Brain (organoid and tissue), 16 donors: ENCODE measurements at places on chromosomes 6 and 20.
A peak's percentile ranks its signal among the peaks of the same experiment; 100 is the strongest.

- DNase-seq: no peak
These were observed 35.8 kb upstream of the TMEM14A start for GRCh38 chr6:52635049-52635577.

DNA sequence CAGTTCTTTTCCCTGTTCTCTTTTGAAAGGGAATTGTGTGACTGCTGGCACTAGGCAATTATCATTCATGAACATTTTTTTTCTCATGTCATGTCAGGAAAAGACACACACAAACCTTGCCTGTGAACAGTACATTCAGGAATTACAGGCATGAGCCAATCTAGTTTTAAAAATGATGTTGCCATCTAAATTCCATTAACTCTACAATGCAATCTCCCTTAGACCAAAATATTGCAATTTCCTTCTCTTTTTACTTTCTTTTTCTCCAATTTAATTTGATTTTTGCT lies 127.5 kb upstream of the STMND1 start:
- peak; percentile 4 for DNase-seq

- no peak for DNase-seq
These were observed 654.8 kb downstream of the UTRN start for GRCh38 chr6:144939921-144940320.

DNA sequence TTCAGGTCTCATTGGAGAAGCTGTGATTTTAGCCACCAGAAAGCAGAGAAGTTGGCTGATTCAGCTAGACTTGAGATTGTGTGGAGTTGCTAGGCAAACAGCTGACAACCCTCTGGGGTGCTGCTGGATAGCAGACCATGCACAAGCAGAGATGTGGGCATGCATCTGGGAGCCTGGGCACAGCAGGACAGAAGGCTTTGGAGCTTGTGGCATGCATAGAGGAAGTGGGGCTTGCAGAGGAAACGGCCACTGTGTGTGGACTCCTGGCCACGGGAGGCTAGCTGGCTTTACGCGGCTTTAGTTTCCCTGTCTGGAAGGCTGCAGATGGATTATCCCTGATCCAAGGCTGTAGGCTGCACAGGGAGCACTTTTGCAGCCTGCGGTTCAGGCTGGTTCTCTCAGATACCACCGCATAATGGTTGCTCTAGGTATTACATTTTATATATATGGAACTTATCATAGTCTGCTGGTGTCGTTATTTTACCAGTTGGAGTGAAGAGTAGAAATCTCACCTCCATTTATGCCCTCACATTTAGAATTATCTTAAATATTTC lies 10.4 kb downstream of the ZNF831 start:
- no peak for DNase-seq

DNA sequence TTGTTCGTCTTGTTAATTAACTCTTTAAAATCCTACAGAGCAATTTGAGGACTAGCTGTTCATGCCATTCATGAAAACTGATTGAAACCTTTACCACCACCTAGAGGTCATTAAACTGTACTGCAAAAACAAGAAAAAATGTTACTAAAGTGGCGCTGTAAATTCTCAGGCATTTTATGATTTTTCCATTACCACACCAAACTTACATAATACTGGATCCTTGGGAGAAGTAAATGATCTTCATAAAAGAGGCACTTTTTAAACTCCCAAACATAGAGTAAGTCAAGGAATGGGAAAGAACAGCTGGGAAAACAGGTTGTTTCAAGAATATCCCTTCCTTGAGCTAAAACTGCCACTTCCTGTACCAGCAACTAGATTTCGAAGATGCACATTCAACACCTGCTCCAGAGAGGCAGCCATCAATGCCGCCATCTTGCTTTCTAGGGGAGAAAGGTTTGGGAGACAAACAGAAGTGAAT lies 54.3 kb downstream of the MYLIP start:
- DNase-seq: peak; percentile 59

DNA sequence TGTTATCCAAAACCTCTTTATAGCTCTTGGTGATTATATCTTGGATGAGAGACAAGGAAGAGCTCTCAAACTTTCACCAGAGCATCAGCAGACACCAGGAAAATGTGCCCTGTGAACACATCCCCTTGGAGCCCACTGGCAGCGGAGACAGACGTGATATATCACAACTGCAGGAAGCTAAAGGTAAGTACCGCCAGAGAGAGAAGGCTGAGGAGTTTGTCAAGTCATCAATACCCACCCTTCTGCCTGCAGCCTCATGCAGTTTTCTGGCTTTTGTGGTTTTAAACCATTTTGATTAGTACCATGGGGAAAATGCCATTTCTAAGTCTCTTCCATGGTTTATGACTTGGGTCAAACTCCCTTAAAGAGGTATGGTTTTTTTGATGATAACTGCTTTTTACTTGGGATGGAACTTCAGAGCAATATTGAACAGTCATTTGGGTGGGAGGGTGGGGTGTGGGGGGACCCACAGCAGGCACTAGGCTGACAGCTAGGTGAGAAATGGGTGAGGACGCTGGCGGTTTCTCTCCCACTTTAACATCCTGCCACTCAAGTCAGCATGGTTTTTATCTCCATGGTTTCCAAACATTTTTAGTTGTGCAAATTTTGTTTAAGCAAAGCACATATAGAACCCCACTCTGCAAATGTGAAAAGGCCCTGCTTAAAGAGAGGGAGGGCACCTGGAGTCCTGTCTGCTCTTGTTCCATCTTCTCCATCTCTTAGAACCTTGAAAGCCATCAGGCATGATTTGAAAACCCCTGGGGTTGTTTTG lies 108.4 kb downstream of the SCML4 start:
- DNase-seq: no peak

- DNase-seq: no peak
These were observed 72.0 kb downstream of the OPRM1 start for GRCh38 chr6:154111025-154111424.

DNA sequence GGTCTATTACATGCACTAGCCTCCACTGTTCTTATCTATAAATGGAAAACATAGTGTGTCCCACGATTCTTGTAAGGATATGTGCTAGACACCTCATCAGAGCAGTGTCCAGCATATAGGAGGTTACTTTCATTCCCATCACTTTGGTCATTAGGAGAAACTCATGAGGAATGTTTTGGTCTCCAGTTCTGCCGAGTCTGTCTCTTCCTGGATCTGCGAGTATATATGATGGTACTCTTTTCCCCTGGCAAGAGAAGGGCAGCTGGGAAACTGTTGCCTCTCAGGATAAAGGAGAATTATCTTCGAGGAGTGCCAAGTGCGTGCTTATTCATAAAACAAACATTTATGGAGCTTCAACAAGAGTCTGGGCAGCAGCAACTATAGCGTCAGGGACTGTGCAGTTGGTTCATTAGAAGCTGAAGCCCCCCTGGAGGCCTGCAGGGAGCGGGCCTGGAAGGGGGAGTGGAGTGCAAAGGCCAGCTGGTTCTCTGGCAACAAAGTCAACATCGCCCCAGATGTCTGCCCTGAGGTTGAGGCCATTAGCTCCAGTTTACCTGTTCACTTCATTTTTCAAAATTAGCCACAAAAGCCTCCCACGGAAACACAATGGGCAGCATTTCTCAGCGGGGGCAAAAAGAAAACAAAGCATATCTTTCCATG lies 811.9 kb downstream of the MAFB start:
- peak; percentile 14 for DNase-seq

DNA sequence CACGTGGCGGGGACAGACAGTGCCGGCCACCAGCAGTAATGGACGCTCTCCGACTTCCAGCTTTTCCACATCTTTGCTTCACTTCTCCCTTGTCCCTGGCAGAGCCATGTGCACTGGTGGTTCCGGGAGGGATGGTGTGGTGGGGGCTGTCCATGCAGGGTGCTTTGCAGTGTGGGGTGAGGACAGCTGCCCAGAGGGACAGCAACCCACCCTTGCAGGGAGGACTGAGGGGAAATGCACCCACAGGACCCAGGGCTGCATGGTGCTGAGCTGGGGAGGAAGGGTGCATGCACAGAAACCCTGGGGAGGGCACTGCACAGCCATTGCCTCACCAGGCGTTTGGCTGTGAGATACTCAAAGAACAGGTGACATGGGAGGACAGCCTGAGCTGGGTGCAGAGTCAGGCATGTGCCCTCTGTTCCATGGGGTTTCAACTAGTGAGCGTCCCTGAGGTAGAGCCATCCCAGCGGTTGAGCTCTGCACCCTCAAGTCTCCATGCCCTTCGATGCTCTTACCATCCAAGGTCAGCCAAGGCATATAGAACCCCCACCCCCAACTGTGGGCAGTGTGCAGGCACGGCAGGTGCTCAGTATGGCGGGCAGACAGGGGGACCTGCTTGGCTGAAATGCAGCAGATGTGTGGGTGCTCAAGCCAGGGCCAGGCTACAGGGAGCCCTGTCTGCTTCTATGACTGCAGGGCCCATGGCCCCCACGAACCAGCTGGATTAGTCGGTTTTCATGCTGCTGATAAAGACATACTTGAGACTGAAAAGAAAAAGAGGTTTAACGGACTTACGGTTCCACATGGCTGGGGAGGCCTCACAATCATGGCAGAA lies 239.7 kb downstream of the TTLL2 start:
- DNase-seq: no peak

DNA sequence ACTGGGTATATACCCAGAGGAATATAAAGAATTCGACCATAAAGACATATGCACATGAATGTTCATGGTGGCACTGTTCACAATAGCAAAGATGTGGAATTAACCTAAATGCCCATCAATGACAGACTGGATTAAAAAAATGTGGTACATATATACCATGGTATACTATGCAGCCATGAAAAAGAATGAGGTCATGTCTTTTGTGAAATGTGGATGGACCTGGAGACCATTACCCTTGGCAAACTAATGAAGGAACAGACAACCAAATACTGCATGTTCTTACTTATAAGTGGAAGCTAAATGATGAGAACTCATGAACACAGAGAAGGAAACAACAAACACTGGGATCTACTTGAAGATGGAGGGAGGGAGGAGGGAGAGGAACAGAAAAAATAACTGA lies 186.7 kb upstream of the SSTR4 start:
- no peak for DNase-seq

GRCh38 chr6:110358553-110359160 lies 508 bp upstream of the METTL24 start:
- DNase-seq: peak; percentile 68

DNA sequence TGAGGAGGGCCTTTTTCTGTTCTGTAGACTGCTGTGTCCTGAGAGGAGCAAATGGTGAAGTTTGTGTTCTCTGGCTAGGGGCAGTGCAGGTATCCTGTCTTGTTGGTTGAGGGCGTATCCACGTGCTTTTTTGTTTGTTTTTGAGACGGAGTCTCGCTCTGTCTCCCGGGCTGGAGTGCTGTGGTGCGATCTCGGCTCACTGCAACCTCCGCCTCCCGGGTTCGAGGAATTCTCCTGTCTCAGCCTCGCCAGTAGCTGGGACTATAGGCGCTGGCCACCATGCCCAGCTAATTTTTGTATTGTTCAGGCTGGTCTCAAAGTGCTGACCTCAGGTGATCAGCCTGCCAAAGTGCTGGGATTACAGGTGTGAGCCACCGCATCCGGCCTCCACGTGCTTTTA lies 10.8 kb upstream of the PXDC1 start:
- DNase-seq: no peak

- DNase-seq: no peak
These were observed 1.3 kb upstream of the SDCBP2 start for GRCh38 chr20:1330075-1330830.

DNA sequence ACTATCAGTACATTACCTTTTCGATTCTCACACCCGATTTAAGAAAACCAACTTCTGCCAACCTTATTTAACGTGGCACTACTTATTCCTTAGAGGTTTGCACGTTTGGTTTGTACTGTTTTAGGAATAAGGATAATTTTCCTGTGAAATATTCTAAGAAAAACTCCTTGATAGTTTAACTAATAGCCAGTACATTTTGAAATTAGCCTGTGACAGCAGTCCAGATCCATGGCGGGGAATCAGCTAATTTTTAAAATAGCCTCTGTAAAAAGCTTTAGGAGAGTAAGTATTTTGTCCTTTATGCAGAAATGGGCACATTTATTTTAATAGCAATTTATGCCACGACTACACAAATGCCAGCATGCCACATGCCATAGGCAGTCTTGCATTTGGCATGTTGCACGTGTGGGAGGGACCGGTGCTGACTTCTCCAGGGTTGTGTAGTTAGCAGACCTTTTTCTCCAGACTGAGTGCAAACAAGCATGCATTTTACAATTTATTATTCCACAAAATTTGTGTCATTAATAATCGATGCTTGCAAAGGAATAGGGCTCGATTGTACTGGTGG lies 6.2 kb downstream of the FOXC1 start:
- DNase-seq: no peak

DNA sequence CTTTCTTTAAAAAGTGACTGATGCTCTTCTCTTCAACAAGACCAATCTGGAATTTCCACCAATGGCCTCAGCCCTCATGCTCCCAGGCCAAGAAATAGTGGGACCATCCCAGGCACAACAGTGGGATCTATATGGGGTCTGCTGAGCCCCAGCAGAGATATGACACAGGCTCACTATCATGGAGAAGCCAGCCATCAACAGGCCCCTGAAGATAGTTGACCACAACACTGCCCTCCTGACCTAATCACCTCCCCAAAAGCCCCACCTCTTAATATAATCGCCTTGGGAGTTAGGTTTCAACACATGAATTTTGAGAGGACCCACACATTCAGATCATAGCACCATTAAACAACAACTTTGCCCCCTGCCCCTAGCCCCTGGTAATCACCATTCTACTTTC lies 16.8 kb upstream of the MCM3 start:
- no peak for DNase-seq

GRCh38 chr20:51700809-51701285 lies 67.3 kb downstream of the ATP9A start:
- peak; percentile 62 for DNase-seq

DNA sequence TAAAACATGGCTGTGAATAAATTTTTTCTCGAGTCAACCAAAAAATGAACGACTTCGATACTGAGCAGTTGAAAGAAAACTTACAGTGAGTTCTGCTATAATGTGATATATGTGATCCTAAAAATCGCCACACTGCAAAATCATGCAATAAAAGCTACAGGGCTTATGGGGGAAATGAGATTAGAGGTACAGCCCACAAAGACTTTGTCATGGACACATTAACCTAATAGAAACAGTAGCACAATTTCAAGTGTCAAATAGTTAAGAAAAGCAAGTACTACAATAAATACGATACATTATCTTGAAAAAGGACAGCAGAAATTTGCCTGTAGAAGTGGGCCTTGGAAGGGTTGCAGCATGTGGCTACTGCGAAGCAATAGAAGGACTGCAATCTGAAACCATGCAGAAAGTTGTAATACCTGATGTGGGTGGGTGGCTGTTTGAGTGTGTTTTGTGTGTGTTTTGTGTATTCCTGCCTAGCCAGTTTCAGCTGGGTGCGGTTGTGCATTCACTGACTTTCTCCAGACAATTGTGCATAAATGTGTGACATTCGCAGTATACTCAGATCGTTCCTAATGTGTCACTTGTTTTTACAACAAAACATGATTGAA lies 79.1 kb downstream of the RPP40 start:
- no peak for DNase-seq

DNA sequence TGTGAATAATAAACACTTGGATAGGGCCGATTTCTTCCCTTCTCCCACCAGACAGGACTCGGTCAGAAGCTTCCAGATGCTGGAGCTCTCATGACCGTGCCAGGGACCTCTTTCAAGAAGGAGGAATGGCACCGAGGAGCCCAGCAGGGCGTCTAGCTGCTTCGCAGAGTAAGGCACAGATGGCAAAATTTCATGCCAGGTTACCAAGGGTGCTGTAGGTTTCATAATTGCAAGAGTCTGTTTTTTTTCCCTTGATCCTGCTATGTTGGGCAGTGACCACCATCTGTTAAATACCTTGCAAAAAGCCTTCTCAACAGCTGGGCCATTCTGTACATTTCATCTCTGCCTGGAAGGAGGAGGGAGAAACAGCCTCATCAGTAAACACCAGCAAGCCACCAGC lies 111.8 kb downstream of the EDN3 start:
- peak; percentile 77 for DNase-seq
